HTR-8/SVneo (cell line): ENCODE measurements at places on chromosomes 12 and 14.

DNA sequence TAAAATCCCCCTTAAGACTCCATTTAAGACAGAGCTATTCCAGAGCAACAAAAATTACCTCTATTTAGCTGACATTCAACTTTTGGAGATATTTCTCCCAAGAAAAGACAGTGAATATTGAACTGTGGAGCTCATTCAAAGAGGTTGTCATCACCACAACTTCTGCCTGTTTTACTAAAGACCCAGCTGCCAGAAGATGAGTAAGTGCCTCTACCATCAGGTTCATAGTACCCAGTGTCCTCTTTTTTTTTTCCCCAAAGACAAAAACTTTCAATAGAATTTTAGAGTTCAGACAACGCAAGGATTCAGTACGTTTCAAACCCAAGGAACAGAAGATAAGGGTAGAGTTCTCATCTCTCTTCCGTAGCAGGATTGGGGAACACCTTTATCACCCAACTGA is 461.3 kb downstream of the BCAT1 start:
- DNase-seq = no peak

DNA sequence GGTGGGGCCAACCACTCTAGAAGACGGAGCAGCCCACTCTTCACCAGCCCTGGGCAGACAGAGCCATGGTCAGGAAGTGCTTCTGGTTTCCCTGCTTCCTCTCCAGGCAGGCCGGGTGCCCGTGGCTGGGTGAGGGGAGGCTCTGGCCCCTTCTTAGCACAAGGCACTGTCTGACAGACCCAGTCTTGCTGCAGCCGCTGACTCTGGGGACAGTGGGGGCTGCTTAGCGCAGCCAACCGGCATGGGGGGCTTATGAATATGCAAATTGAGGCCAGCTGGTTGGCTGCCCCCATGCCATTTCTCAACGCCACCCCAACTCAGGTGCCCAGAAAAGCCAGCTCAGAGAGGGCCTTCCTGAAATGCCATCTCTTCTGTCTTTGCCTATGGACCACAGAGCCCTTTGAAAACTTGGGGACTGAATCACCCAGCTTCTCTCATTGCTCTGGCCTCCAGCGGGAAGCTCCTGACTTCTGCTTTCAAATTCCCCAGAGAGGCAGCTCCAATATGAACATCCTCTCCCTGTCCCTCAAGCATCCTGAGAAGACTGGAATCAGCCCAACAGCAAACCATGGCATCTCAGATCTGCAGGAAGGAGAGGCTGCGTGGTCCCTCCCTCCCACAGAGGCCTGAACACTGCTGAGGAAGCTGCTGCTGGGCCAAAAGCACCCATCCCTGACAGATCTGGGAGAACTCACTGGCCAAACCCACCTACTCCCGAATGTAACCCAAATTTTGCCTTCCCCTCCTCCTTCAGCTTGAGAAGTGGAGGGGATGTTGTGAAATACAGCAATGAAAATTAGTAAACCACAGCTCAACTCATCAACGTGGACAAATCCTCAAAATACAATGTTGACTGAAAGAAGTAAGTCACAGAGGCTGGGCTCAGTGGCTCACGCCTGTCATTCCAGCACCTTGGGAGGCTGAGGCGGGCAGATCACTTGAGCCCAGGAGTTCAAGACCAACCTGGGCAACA is at the start of gene PROX2:
Gene PROX2 (minus strand): TSS at position 205 of the 973 bp plus-strand sequence. CDS start 12,311 bp downstream, outside the sequence.
- DNase-seq = no peak

- no peak for DNase-seq
These were observed 9.7 kb downstream of the MYH6 start for GRCh38 chr14:23398348-23398747.

DNA sequence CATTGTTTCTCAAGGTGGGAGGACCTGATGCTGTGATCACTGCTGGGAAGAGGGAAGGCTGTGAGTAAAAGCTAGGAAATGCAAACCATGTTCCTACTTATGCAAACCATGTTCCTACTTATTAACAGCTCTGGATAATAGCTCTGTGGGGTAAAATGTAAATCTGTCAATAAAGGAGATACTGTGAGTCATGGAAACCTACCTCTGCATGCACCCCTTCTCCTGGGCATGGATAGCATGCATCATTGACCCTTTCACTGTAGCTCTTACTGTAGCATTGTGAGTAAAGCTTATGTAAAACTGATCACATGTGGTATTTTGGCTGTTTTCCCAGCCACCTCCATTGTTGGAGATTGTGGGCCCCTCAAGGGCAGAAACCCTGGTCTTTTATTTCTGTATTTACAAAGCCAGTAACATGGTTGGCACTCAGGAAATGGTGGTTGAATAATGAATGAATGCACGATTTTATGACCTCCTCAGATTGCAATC is 253.7 kb downstream of the GRIN2B start:
- no peak for DNase-seq

DNA sequence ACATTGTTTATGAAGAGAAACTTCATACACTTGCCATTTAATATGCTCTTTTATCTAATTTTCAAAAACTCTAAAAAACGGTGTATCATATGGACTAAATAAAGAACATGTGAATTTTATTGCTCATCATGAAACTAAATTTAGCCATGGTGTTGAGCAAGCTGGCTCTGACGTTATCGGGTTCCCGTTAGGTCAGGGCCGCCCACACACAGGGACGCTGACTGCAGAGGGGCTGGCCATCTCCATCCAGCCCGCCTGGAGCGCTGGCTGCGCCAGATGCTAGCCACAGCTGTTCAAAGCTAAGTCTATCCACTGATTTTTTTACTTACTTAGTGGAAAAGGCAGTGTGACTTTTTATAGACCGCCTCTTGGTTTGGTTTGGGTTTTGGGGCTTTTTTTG is 36.5 kb upstream of the DYNC1H1 start:
- DNase-seq = no peak

DNA sequence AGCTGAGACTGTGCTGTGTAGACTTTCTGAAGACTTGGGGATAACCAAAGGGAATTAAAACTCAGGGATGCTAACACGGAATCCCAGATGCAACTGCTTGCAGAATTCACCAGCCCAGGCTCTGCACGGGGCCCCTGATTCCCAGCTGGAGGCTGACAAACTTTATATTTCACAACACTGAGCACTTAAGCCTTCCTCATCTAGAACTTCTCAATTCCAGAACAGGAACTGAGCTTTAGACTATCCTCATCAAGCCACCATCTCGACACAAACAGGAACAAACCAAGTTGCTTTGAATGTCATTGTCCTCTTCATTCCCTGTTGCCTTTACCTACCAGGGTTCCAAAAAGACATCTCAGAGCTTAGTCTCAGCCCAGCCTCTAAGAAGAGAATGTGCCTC is 22.2 kb downstream of the CCDC63 start:
- no peak for DNase-seq

DNA sequence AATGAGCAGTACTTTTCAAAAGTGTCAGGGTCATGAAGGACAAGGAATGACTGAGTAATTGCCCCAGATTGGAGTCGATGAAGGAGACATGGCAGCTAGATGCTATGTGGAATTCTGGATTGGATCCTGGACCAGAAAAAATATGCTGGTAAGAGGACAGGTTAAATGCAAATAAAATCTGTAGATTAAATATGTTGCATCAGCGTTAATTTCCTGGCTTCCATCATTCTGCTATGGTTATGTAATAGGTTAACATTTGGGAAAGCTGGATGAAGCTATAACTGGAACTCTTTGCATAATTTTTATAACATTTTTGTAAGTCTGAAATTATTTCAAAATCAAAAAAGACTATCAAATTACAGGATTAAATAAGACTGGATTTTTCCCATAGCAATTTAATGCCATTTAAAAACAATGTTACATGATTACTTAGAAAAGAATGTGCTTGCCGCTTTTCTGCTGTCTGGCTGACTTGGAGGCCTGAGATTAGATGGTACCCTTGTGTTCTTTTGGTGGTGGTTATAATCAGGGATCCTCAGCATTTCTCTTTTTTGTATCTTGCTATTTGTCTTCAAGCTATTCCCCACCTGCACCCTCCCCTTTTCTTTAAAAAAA is 65.1 kb downstream of the FBXW8 start:
- no peak for DNase-seq

DNA sequence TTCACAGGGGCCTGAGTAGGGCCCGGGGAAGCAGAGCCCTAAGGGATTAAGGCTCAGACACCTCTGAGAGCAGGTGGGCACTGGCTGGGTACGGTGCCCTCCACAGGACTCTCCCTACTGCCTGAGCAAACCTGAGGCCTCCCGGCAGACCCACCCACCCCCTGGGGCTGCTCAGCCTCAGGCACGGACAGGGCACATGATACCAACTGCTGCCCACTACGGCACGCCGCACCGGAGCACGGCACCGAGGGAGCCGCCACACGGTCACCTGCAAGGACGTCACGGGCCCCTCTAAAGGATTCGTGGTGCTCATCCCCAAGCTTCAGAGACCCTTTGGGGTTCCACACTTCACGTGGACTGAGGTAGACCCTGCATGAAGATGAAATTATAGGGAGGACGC is 7.1 kb downstream of the LTBR start:
- no peak for DNase-seq

- peak; percentile 76 for DNase-seq
These were observed 152.3 kb downstream of the ZNF664 start for GRCh38 chr12:124125203-124125871.

DNA sequence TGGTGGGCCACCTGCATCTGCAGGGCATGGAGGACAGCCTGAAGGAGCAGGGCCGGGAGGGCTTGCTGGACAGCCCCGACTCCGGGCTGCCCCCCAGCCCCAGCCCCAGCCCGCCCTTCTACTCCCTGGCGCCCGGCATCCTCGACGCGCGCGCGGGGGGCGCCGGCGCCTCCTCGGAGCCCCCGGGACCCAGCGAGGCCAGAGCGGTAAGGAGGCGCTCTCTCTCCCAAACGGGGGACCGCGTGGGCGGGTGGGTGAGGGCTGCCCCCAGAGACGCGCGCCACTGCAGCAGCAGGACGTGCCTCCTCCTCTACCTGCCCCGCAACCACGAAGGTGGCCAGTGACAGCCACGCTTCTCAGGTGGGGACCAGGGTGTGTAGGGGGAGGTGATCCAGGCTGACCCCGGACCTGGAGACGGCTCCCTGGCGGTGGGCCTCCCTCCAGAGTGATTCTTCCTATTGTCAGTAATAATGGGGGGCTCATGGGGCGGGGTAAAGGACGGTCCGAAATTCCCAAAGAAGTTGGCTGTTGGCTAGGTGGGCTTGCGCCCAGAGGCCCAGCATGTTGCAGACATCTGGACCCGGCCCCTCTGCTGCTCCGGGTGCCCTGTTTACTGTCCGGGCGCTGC is 652 bp downstream of the RFLNA start:
- no peak for DNase-seq

- no peak for DNase-seq
These were observed 38.2 kb downstream of the EVL start for GRCh38 chr14:100103250-100104005.
